ENCODE measurements at places on chromosomes 5 and 9. TPM values are rescaled to one million over a fixed set of nuclear protein-coding genes. Genes with fewer than 3 reads are reported as not detected.
A peak's percentile ranks its signal among the peaks of the same experiment; 100 is the strongest.

DNA sequence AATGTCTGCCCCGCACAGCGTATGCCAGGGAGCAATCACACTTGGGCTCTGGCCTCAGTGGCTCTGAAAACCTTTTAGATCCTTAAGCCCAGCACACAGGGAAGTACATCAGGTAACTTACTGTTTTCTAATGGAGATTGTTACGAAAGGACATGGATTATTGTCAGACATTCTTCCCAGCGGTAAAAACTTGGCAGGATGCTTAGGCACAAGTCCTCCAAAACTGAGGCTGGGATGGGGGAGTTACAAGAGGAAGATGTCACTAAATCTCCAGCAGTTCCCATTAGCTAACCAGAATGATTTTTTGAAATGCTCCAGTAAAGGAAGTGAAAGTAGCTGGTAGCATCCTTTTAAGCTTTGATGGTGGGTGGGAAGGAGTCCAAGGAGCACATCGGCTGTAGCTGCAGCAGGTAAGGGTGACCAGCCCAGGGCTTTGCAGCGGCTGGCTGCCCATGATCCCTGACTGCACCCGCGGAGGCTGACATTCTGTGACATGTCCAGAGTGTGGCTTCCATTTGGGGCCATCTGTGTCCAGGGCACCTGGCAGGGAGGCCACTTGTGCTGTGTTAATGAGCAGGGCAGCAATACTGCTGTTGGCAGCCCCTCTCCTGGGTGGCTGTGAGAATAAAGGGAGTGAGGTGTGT is 165.8 kb downstream of the GADD45G start:
- peak; percentile 31 for DNase-seq

DNA sequence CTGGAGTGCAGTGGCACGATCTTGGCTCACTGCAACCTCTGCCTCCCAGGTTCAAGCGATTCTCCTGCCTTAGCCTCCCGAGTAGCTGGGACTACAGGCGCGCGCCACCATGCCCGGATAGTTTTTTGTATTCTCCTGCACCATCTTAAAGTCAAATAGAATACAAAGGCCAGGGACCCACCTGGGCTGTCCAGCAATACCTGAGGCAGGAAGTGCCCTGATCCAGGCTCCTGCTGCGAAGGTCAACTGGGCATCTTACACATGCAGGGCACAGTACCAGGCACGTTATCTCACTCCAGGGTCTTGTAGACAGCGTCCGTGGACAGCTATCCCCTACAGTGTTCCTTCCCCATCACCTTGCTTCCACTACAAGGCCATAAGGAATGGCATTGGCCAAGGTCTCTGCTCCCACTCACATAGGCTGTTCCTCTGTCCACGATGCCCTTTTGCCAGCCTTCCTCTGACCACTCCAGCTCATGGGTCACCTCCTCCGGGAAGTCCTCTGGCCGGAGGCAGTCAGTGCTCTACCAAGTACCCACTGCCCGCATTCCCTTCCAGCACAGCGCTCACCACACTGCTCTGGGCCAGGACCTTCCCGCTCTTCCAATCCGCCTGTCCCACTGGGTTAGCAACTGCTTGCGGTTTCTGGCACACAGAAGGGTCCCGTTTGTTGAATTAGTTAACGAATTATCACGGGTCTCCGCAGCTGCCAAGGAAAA is 978 bp downstream of the P4HA2 start:
- DNase-seq, result no peak

Gene LMX1B
- polyA plus RNA-seq, result not detected

DNA sequence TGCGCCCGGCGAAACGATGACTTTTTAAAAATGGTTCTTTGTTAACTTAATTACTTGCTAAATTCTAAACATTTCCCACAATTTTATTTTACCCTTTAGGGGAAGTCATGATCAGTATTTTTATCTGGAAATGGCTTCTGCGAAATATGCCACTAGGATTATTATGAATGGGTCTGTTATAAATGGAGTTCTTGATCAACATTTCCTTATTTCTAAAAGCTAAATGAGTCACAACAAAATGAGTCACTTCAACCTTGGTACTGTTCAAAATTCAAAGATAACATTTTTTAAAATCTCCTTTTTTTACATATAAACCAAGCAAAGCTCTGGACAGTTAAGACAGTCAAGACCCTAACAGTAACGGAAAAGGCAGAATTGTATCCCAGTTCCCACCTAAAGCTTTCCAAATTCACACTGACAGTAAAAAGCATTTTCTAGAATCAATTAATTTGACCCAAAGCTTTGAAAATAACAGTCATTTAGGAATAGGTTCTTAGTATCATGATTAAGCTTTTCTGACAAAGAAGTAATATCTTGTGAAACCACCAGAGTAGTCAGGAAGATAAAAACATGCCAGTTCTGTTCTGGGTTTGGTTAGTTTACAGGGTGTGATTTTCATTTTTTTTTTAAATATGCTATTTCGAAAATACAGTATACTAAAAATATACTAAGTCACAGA is 81.7 kb downstream of the LHFPL2 start:
- no peak for DNase-seq

Gene LOX
- not detected for polyA plus RNA-seq

DNA sequence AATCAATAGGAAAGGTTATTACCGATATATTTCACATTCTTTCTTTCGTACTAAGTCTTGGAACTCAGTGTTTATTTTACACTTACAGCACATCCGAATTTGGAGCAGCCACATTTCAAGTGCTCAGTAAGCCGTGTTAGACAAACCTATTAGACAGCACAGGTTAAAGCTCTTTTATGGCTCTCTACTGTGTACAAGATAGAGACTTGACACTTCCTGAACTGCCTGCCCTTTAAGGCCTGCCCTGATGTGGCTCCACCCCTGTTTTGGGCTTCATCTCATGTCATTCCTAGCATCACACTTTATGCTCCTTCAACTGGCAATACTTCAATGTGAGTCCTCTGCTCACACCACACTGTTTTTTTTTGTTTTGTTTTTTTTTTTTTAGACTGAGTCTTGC is 23.5 kb upstream of the SUSD1 start:
- no peak for DNase-seq

- no peak for DNase-seq
Observed at GRCh38 chr9:3058409-3058808, 214.5 kb upstream of the PUM3 start.

Gene NOTCH1
- 2.2 TPM for polyA plus RNA-seq

DNA sequence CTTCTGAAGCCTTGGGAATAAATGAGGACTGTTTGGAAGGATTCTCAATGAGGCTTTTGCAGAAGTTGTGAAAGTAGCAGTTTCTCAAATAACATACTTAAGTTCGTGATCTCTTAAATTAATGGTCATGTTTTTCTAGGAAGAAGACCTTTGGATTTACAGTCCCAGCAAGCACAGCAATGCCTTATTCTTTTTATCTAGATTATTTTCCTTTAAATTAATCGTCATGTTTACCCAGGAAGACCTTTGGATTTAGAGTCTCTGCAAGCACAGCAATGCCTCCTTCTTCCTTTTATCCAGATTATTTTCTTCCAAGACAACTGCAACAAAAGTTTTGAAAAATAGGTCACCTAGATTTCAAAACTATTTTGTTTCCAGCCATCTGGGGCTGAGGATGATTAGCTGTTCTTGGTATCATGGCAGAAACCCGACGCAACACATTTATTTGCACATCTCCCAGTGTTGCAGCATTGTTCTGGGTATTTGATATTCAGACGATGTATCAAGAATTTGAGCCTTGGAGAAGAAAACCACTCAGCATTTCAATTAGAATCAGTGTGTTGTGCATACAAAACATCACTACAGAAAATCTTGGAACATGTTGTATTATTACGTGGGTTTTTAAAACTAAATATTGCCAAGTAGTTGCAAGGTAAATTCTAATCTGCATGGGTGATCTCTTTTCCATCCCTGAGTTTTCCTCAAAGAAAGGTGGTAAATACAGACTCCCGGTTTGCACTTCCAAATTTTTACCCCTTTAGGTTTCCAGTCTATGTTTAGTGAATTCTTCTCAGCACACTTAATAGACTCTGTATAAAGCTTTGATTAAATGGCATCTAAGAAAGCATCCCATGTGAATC is 50.9 kb downstream of the JAKMIP2 start:
- no peak for DNase-seq

DNA sequence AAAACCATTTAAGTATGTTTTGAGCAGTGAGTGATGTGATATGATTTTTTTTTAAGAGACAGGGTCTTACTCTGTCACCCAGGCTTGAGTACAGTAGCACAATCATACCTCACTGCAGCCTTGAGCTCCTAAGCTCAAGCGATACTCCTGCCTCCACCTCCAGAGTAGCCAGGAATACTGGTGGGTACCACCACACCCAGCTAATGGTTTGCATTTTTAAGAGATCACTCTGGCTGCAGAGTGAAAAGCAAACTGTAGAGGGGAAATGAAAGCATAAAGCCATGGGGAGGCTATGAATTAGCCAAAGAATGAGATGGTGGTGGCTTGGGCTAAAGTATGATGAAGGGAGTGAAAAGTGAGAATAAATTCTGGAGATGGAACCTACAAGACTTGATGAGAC is 199.1 kb downstream of the HINT1 start:
- no peak for DNase-seq

Data from CD14-positive monocyte (primary cell).